ENCODE measurements at places on chromosomes 1 and 21.

DNA sequence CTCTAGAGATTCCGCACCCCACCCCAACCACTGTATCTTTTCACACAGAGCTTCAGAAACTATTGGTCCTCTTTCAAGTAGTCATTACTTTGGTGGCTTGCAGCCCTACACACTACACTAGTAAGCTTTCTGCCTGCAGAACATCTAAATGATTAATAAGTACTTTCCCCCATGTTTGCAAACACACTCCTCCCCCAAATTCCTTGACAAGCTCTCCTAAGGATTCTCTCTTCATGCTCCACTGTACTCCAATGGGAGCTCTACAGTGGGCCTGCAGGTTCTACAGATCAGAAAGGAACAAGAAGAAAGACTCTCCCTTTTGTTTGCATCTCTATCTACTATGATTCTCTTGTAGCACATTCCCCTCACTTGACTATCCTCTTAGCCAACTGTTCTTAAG is 16.3 kb upstream of the NUF2 start:
- no peak for DNase-seq

DNA sequence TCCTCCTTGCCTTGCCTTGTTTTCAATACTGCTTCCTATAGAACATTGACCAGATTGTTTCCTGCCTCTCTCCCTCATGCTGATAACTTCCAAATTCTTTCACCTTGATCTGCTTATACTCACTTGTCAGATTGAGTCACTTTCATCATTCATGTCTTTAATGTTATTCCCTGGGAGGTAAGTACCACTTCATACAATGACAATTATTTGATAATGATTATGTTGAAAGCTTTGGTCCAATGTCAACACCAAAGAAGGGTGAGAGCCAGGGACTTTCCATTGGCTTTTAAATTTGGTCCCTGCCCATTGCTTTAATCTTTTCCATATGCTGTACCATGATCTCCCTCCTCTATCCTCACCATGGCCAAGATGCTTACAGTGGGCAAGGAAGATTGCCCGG is 137.4 kb downstream of the SYT2 start:
- no peak for DNase-seq

DNA sequence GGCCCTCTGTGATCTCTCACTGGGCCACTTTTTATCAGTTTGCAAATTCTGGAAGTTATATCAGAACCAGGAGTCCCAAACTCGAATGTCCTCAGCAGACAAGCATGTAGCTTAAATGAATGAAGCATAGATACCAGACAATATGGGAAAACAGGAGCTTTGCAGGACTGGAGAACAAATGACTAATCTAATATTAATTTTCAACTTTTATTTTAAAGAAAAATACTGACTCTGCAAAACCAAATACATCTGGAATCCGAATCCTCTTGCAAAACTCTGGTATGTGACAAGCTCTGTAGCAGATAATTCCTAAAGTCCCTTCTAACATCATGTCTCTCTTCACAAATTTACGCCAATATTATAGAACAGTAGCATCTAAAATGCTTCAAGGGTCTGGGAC is 427.4 kb downstream of the TTLL7 start:
- DNase-seq = no peak

GRCh38 chr1:78483903-78484302 is 6.9 kb upstream of the PTGFR start:
- no peak for DNase-seq

GRCh38 chr1:244163861-244164510 is 112.9 kb downstream of the ZBTB18 start:
- DNase-seq = no peak

DNA sequence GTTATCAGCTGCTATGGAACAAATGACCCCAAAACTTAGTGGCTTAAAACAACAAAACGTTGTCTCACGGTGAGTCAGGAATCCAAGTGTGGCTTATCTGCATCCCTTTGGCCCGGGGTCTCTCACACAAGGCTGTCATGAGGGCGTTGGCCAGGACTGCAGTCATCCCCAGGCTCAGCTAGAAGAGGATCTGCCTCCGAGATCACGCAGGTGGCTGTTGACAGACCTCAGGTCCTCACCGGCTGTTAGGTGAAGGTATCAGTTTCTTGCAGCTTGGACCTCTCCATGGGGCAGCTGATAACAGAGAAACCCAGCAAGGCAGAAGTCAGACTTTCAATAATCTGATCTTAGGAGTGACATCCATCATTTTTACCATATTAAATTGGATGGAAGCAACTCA is 52.7 kb upstream of the SYT6 start:
- no peak for DNase-seq

- no peak for DNase-seq
Measured at GRCh38 chr1:221672239-221672645, 69.6 kb downstream of the DUSP10 start.

DNA sequence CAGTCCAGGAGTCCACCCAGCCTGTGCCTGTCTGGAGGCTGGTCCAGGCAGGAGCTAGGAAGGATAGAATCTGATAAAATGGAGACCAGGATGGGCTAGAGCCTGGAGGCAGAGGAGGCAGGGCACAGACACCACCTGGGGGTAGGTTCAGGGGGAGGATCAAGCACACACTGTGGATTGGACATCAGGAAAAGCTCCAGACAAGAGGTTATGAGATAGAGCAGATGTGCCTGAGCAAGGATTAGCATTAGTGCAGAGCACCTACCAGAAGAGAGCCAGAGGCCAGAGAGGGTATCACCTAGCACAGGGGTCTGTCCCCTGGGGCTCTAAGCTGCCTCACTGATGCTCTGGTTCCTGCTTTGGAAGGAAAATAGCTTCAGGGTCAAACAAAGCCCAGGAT is 216.7 kb upstream of the ZC3H12A start:
- no peak for DNase-seq

- DNase-seq = peak; percentile 79
Measured at GRCh38 chr1:110053552-110054428, 16.7 kb downstream of the ALX3 start.

GRCh38 chr1:30650038-30650967 is 73.1 kb downstream of the MATN1 start:
- no peak for DNase-seq

GRCh38 chr1:31432592-31433395 is 19.8 kb downstream of the SERINC2 start:
- DNase-seq = peak; percentile 55

DNA sequence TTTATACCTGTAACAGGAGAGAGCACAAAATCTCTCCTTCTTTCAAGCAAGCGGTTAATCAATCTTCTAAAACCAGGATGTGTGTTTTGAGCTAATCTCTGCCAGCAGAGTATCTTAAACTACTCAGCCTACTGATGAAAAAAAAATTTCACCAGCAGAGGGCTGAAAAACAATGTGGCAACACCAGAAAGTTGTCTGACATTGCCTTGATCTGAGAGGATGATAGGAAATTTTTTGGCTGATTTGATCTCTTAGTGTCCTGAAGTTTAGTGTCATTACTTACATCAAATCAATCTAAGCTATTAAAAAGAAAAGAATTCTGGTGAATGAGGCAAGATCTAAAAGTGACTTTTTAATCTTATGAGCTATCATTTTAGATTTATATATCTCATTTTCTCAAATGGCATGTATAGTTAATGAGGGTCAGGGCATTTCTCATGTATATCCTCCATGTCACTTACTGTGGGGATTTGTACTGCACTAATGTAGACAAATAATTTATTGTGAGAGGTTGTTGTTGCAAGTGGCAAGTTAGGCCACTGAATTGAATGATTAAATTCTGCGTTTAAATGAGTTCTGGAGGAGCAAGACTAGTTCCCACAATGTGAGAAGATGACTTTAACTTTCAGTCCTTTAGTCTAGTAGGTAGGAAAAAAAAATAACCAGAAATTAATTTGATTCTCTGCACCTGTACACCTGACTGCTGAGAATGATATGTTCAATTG is 10.9 kb downstream of the ADAMTS1 start:
- DNase-seq = no peak

DNA sequence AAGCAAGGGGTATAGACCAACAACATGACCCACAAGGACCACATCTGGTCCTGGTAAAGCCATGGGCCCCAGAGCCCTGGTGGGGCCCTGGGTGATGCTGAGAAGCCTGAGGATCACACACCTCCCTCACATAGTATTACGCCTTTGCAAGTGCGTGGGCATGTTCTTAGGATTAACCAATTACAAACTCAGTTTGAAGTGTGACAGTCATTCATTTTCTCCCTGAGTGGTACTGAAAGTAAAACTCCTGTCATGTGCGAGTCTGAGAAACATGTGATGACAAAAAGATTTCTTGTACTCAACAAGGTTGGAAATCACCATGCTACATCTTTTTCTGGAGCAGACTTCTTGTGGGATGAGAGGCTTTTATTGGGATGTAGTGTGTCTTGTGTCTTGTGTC is 315.3 kb upstream of the DUSP10 start:
- DNase-seq = no peak

- no peak for DNase-seq
Measured at GRCh38 chr1:110780600-110781484, 92.1 kb upstream of the CD53 start.

DNA sequence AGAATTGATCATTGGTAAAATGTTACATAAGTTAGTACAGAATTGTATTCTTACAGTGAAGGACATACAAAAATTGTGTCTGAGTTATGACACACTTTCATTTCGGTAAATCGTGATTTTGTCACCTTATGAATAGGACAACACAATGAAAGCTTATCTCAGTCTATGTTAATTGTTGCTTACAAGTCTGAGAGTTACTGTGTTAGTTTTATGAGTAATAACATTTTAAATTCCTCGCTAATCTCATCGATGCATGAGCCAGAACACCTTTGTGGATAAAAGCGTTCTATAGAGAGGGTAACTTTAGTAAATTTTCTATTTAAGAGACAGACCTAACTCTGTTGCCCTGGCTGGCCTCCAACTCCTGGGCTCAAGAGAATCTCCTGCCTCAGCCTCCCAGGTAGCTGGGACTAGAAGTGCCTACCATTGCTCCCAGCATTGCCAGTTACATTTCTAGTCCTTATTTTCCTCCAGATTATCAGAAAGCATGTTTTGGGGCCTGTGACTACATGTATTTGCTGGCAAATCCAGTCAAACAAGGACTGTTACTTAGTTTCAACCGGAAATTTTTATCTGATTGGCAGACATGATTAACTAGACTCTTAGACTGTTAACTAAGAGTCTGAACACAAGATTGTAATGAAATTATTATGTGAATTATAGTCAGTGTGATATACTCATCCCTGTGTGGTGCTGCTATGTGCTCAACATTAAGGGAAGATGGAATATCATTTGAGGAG is 3.0 kb downstream of the PRRC2C start:
- DNase-seq = no peak

- DNase-seq = no peak
Measured at GRCh38 chr21:31218830-31219608, 125.0 kb downstream of the TIAM1 start.

GRCh38 chr1:15584489-15585363 is at the start of gene AGMAT:
TSS of gene AGMAT (minus strand) at chr1:15585051. CDS start at chr1:15584967, 84 bp downstream.
- DNase-seq = peak; percentile 68

- DNase-seq = no peak
Measured at GRCh38 chr1:234943836-234944402, 184.7 kb downstream of the TOMM20 start.

DNA sequence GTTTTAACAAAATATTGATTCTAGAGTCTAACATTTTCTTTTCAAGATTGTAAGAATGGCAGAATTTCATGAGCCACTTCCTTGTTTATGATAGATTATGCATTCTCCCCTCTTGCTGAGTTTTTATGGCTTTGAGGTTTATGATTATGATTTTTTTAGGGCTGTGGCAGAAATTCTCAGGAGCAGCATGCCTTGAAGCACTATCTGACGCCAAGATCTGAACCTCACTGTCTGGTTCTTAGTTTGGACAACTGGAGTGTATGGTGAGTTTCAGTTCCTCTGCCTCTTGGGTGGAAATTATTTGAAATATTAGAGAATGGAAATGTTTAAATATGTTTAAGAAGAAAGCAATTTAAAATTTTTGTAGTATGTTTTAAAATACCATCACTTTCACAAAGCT is 10.2 kb downstream of the USP16 start:
- DNase-seq = no peak

DNA sequence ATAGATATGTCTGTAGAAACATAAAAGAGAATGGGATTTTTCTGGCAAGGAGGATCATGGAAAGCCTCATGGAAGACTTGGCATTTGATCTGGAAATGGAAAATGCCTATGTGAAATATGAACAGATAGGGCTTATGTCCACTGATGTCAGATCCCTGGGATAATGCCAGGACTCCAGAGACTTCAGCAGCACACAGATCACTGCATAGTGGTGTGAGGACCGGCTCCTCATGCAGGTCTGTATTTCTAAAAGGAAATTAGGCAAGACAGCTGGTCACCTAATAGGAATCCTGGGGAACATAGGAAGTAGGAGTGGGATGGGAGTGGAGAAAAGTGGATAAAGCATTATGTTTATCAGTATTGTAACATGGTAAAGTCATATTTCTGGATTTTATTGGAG is 56.8 kb upstream of the IPO9 start:
- DNase-seq = no peak

DNA sequence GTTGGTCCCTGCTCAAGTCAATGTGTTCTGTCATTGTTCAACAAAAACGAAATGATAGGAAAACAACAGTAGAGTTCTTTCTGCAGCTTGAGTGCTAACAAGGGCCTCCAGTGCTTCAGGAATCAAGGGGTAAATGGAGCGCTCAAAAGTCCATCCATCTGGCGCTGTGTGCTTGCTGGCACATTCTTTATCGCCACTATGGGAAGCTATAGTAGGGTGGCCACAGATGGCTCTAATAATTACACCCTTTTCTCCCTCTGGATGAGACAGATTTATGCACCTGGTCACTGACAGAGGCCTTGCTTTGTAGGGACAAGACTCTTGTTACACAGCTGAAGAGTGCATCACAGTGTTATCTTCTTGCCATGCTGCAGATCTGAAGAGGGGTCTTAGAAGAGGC is 136.0 kb downstream of the GDAP2 start:
- no peak for DNase-seq

GRCh38 chr1:230278376-230278775 is 147.8 kb downstream of the PGBD5 start:
- DNase-seq = no peak

- no peak for DNase-seq
Measured at GRCh38 chr1:27710574-27710973, 15.2 kb upstream of the FAM76A start.

DNA sequence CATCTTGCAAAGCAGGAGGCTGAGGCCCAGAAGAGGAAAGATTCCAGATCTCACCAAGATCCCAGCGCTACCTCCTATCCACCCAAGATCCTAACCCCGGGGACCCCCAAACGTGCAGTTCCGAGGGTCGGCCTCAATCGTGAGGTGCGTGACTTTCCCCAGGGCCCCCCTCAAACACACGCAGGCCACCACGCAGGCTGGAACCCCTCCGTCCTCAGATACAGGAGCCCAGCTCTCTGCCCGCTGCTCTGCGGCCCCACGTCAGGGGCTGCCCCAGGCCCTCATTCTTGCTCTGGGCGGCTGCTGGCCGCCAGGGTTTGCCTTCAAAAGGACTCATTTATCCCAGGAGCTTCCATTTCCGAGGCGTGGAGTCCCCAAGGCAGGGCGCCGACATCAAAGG is 39.9 kb downstream of the KRTAP10-1 start:
- DNase-seq = no peak
